ENCODE measurements at places on chromosomes 1 and 21. TPM values are rescaled to one million over a fixed set of nuclear protein-coding genes. Genes with fewer than 3 reads are reported as not detected.

DNA sequence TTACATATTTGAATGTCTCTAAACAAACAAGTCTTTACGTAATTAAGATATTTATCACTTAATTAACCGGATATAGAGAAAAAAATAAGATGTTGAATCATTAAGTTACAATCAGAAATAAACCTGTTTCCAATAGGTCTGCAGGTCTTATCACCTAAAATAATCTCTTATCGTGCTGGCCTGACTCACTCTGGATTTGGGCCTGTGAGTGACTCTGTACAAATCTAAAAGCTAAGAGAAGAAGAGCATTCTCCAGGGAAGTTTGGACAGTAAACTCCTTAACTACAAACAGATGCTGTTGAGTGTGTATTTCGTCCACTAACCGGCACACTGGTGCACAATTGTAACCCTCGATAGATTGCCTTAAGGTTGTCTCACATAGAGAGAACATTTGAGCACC lies 25.3 kb downstream of the CEP104 start:
- H3K27ac ChIP-seq, result no peak overlapping the region

Gene ZRANB2
- total RNA-seq, result 81.0 TPM

GRCh38 chr1:158019171-158019868 lies 25.9 kb downstream of the KIRREL1 start:
- H3K27me3 ChIP-seq, result peaks cover 13% of the 10 kb centered on the region
- no peak overlapping the region for H3K4me3 ChIP-seq
- H3K27ac ChIP-seq, result no peak overlapping the region
- no peaks in the 10 kb centered on the region for H3K36me3 ChIP-seq

DNA sequence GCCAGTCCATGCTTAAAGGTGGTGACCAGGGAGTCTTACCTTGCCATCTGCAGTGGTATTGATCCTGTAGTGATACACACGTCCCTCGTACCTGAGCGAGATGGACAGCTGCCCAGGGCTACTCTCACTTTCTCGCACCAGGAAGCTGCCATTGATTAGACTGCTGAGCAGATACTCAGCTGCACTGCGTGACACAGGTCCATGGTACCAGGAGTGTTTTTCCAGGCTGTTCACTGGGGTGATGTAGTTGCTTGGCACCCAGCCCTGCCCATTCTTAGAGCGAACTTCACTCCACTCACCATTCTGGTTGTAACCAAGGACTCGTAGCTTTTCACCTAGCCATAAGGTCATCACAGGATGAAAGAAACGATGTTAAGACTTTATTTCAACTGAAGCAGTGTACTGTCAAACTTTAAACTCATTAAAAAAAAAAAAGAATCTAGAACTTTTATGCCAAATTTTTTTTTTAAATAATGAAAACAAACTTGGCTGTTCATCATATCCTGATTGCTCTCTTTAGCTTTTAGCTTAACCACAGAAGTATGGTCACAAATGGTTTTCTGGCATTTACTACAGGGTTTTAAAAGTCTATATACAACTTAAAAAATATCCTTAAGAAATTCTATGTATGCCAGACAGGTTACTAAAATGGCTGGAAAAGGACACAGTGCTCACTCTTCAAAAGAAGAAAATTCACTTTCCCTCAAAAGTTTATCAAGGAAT lies 44.6 kb downstream of the TOR3A start:
- H3K27ac ChIP-seq, result no peak overlapping the region
- H3K36me3 ChIP-seq, result no peaks in the 10 kb centered on the region
- no peak for DNase-seq

Gene CFH
- not detected for total RNA-seq

Gene ZC3H11A
- 63.4 TPM for total RNA-seq

- no peaks in the 10 kb centered on the region for H3K36me3 ChIP-seq
- H3K4me3 ChIP-seq, result no peak overlapping the region
- peaks cover 23% of the 10 kb centered on the region for H3K4me1 ChIP-seq
- H3K27me3 ChIP-seq, result peaks cover 6% of the 10 kb centered on the region
Observed at GRCh38 chr1:3669421-3669821, 17.1 kb downstream of the TP73 start.

- peaks cover 16% of the 10 kb centered on the region for H3K4me1 ChIP-seq
- H3K27ac ChIP-seq, result no peak overlapping the region
- H3K27me3 ChIP-seq, result no peaks in the 10 kb centered on the region
- no peak for DNase-seq
- no peaks in the 10 kb centered on the region for H3K36me3 ChIP-seq
Observed at GRCh38 chr1:55544826-55545225, 329.7 kb upstream of the USP24 start.

DNA sequence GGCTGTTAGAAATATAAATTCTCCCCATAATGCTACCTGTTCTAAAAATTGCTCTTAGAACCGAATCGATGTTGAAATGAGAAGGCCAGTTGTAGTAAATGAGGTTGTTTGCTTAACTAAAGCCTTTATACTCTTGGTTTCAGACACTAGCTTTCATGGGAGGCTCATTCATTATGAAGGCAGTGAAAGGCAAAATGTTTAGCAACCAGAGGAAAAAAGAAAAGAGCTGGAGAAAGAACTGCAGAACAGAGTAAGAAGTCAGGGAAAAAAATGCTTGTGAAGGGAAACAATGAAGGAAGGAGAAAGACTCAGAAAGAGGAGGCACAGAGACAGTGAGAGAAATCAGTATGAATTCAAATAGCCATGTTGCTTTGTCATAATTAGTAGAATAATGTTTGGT lies 128.2 kb downstream of the ATP5PO start:
- no peak overlapping the region for H3K27ac ChIP-seq
- H3K36me3 ChIP-seq, result no peaks in the 10 kb centered on the region
- DNase-seq, result no peak
- peaks cover 2% of the 10 kb centered on the region for H3K4me1 ChIP-seq
- H3K4me3 ChIP-seq, result no peak overlapping the region

- peak overlapping the region; percentile 95 for H3K27ac ChIP-seq
- H3K4me3 ChIP-seq, result peak overlapping the region; percentile 94
- H3K4me1 ChIP-seq, result peaks cover 35% of the 10 kb centered on the region
- no peak for DNase-seq
Observed at GRCh38 chr1:42680921-42681683, 1.1 kb upstream of the YBX1 start.

GRCh38 chr1:53091841-53092645 lies 30.0 kb downstream of the PODN start:
- no peak overlapping the region for H3K27ac ChIP-seq
- peaks cover 2% of the 10 kb centered on the region for H3K27me3 ChIP-seq
- peak; percentile 12 for DNase-seq
- no peak overlapping the region for H3K4me3 ChIP-seq
- H3K4me1 ChIP-seq, result peaks cover 9% of the 10 kb centered on the region
- H3K36me3 ChIP-seq, result no peaks in the 10 kb centered on the region

- H3K27ac ChIP-seq, result no peak overlapping the region
- peaks cover 1% of the 10 kb centered on the region for H3K27me3 ChIP-seq
- no peak overlapping the region for H3K4me3 ChIP-seq
- H3K4me1 ChIP-seq, result no peaks in the 10 kb centered on the region
- no peaks in the 10 kb centered on the region for H3K36me3 ChIP-seq
- DNase-seq, result no peak
Observed at GRCh38 chr1:45051005-45051772, 39.1 kb downstream of the UROD start.

DNA sequence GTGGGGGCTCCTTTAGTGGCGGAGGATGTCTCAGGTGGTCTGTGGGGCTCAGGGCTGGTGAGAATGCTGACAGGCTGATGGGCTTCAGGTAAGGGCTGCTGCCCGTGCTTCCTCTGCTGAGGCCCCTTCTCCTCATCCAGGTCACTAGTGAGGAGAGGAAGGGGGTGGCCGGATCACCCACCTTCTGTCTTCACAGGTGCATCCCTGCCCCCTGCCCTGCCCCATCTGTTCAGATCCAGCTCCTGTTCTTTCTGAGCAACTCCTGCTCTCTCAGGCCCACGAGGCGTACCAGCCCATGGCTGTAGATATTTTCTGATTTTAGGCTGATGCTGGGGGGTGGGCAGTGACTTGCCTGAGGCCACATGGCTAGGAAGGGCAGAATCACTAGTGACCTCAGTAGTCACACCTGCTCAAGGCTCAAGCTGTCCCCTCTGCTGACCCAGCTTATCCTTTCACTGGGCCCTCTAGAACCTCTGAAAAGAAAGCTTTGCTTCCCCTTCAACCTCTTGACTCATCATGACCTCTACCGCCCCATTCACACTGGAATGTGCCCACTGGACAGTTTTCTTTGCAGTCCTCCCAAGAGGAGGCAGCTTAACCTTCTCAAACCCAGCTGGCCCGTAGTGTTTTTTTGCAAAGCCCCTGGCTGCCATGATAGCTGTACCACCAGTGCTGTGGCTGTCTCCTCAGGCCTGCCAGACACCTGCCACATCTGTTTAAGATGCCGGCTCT lies 14.8 kb downstream of the DCST2 start:
- H3K36me3 ChIP-seq, result no peaks in the 10 kb centered on the region
- peaks cover 19% of the 10 kb centered on the region for H3K4me1 ChIP-seq
- H3K27me3 ChIP-seq, result peaks cover 12% of the 10 kb centered on the region

DNA sequence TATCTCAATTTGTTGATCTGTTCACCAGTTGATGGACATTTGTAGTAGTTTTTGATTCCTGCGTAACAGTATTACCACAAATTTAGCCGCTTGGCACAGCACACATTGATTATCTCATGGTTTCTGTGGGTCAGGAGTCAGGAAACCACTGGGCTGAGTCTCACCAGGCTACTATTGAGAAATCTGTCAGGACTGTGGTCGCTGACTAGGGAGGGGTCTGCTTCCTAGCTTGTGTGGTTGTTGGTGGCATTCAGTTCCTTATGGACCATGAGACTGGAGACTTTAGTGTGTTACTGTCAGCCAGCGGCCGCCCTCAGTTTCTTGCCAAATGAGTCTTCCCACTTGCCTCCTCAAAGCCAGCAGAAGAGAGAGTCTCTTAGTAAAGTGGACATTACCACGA lies 9.8 kb downstream of the PEX14 start:
- peaks cover 4% of the 10 kb centered on the region for H3K4me1 ChIP-seq
- no peak overlapping the region for H3K27ac ChIP-seq
- peaks cover under 1% of the 10 kb centered on the region for H3K27me3 ChIP-seq

DNA sequence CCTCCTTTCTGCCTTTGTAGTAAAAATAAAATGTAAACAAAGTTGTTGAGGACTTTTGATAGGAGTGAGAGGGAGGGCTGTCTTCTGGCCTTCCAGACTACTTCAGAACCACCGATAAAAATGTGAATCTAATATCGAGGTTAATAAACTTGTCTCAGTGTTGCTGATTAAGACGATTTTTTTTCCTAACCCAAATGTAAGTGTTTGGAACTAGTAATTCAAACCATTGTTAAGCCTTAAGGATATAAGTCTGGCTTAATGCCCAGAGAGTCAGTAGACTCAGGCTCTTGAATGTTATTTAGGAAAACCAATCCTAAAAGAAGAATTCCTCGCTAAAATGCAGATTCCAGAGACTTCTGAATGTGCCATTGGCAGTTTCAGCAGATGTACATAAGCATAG lies 356.9 kb downstream of the SIPA1L2 start:
- no peak for DNase-seq
- peaks cover 3% of the 10 kb centered on the region for H3K27me3 ChIP-seq
- peaks cover 8% of the 10 kb centered on the region for H3K4me1 ChIP-seq
- no peak overlapping the region for H3K27ac ChIP-seq
- no peak overlapping the region for H3K4me3 ChIP-seq

- no peaks in the 10 kb centered on the region for H3K4me1 ChIP-seq
- H3K4me3 ChIP-seq, result no peak overlapping the region
- DNase-seq, result no peak
- H3K27me3 ChIP-seq, result peaks cover 8% of the 10 kb centered on the region
- no peak overlapping the region for H3K27ac ChIP-seq
Observed at GRCh38 chr1:206905295-206906164, 8.3 kb downstream of the IL24 start.

Gene SYT14
- 18.1 TPM for total RNA-seq

Gene DNAH14
- 36.6 TPM for total RNA-seq

DNA sequence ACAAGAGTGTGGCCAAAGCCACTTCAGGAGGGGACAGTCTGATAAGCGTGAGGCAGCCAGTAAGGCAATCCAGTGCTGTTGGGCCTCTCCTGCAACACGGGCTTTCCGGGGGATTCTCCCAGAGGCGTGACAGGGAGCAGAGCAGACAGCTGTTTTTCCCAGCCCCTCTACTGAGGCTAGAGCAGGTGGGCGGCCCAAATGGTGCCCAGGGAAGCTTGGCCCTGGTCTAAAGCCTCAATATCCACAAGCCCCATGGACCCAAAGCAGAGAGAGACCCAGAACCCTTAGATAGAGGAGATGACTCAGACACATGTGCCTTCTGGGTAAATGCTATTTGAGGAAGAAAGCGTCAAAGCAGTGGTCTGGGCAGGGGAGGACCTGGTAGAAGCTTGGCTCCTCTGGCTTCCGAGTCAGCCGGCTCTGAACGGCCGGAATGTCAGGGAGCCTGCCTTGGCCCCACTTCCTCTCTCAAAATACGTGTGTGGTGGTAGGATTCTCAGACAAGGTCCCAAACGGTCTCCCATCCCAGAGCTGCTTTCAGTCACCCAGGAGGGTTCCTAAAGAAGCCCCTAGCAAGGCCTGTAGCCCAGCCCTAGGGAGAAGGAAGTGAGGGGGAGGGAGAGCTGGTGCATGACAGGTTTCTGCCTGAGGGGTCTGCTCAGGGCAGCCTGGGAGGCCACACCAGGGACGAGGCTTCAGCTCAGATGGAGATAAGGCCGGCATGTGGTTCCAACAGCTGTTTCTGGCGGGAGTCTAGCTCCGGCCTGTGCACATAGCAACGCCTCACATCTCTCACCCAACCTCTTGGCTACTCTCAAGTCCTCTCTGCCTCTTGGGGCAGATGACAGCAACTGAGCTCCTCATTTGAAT lies 28.8 kb downstream of the PIK3C2B start:
- H3K4me3 ChIP-seq, result peak overlapping the region; percentile 68
- DNase-seq, result peak; percentile 69
- H3K27ac ChIP-seq, result peak overlapping the region; percentile 81
- H3K4me1 ChIP-seq, result peaks cover 38% of the 10 kb centered on the region
- peaks cover 19% of the 10 kb centered on the region for H3K27me3 ChIP-seq

DNA sequence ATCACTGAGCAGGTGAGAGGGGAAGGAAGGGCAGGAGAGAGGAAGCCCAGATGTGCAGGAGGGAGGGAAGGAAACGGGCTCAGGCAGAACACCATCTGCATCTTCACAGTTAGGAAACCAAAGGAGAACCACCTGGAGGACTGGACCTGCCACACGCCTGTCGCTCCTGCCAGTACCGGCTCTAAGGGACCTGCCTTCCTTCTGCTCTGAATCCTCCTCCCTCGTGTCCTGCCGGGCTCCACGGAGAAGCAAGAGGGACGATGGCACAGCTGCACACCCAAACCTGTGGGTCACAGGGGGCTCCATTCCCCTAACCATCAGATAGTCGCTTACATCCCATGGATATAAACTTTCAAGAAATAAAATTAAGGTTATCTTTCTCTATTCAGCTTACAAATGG lies 56.1 kb downstream of the TOR1AIP2 start:
- H3K4me3 ChIP-seq, result no peak overlapping the region
- H3K36me3 ChIP-seq, result no peaks in the 10 kb centered on the region
- H3K4me1 ChIP-seq, result peaks cover 19% of the 10 kb centered on the region

- DNase-seq, result peak; percentile 40
- H3K4me1 ChIP-seq, result peaks cover 7% of the 10 kb centered on the region
- no peak overlapping the region for H3K27ac ChIP-seq
- H3K4me3 ChIP-seq, result peak overlapping the region; percentile 2
- H3K27me3 ChIP-seq, result peaks cover 7% of the 10 kb centered on the region
Observed at GRCh38 chr1:167601442-167602383, 28.3 kb upstream of the RCSD1 start.

Gene DISP1
- 9.6 TPM for total RNA-seq

GRCh38 chr1:229822026-229822425 lies 196.0 kb downstream of the URB2 start:
- H3K4me3 ChIP-seq, result no peak overlapping the region
- H3K27ac ChIP-seq, result no peak overlapping the region
- no peaks in the 10 kb centered on the region for H3K4me1 ChIP-seq
- H3K27me3 ChIP-seq, result peaks cover 2% of the 10 kb centered on the region
- DNase-seq, result no peak
- H3K36me3 ChIP-seq, result no peaks in the 10 kb centered on the region

Gene HSF2BP
- total RNA-seq, result 1.0 TPM
